Skeletal muscle cell (primary cell): ENCODE measurements at places on chromosomes 12 and 14.

GRCh38 chr14:22531451-22532344, 57.3 kb downstream of the DAD1 start:
- no peak for DNase-seq

- DNase-seq = no peak
Observed at GRCh38 chr12:53466640-53467039, 14.7 kb downstream of the PCBP2 start.

DNA sequence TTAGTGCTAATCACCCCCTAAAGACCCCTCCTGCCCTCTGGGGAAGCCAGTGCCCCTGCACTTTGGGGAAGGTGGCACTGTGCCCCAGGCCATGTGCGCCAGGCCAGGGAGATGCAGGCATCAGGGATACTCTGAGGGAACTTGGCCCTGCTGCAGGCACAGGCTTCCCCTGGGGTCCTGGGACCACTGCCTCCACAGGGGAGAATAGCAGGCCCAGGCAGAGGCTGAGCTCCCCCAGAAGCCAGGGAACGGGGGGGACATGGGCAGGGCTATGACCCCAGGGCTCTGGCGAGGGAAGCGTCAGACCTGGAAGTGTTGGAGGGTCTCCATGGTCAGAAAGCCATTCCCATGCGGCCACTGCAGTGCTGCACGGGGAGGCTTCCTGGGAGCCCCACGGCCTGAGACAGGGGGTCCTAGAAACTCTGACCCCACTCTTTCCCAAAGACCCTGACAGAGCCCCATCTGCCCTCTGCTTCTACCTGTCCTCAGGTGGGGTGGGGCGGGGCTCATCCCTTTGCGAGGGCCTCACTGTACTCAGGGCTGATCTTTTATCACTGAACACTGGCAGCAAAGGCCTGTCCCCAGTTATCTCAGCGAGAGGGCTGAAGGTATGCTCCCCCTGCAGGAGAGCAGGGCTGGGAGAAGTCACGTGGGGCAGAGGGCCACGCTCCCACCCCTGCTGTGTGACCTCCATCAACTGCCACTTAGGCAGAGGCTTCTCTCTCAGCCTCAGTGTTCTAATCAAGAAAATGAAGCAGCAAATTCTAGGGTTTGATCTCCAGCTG, 160.0 kb downstream of the CALM1 start:
- no peak for DNase-seq

DNA sequence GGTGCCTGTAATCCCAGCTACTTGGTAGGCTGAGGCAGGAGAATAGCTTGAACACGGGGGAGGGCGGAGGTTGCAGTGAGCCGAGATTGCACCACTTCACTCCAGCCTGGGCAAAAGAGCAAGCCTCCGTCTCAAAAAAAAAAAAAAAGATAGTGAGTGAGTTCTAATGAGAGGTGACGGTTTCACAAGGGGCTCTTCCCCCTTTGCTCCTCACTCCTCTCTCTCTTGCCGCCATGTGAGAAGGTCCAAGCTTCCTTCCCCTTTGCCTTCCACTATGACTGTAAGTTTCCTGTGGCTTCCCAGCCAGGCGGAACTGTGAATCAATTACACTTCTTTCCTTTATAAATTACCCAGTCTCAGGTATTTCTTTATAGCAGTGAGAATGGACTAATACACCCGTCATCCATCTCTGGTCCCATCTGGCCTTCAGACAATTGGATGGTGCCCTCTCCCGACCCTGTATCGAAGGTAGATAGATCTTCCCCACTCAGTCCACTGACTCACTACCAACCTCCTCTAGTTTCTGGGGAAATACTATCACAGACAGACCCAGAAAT, 27.0 kb upstream of the RCOR1 start:
- no peak for DNase-seq

DNA sequence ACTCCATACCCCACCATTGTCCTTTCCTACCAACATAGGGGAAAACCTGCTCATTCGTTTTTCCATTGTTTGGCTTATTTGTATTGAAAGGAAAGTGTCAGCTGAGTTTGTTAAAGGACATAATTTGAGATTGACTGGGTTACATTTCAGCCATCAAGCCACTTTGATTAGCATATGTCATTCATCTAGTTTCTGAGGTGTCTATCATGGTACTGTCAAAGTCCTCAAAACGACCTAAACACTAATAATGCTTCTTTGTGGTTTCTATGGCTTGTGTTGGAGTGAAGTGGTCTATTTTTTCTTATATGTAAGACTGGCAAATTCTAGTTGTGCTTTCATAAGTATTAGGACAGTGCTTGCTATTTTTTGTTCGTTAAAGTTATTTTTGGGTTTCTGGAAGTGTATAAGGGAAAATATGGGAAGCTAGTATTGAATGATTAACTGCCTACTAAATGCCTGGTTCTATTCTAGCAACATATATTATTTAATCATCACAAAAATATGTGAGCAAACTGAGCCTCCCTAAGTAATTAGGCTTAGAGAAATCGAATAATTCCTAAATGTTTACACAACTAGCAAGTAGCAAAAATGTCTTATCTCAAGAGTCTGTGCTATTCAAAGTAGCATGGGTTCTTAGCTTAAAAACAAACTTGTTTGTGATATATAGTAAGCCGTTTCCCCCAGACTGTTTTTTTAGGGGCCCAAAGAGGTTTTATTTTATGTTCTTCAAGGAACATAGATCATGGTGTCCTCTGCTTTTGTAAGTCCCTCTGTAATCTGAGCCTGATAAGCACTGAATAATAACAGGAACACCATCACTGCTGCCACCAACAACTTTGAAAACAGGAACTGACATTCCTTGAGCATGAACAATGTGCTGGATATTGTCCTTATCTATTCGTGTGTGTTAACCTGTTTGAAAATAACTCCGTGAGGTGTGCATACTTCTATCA, 67.1 kb downstream of the DERA start:
- peak; percentile 69 for DNase-seq

DNA sequence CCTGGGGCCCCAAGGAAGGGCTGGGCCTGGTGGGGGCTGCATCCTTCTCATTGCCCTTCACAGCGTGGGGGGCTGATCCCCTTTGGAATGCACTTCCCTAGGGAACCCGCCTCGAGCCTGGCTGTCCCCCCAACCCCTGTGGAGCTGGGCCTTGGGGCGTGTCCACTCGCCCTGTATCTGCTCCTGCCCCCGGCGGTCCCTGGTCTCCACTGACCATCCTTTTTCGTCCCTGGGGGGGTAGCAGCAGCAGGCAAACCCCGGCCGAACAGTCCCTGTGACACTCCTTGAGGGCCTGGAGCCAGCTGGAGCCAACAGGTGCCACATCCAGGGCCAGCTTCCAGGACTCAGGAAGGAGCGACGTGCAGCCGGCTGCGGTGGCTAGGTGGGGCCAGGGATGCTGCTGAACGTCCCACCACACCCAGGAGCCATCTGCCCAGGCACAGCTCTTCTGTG, 9.4 kb upstream of the GPR132 start:
- no peak for DNase-seq

DNA sequence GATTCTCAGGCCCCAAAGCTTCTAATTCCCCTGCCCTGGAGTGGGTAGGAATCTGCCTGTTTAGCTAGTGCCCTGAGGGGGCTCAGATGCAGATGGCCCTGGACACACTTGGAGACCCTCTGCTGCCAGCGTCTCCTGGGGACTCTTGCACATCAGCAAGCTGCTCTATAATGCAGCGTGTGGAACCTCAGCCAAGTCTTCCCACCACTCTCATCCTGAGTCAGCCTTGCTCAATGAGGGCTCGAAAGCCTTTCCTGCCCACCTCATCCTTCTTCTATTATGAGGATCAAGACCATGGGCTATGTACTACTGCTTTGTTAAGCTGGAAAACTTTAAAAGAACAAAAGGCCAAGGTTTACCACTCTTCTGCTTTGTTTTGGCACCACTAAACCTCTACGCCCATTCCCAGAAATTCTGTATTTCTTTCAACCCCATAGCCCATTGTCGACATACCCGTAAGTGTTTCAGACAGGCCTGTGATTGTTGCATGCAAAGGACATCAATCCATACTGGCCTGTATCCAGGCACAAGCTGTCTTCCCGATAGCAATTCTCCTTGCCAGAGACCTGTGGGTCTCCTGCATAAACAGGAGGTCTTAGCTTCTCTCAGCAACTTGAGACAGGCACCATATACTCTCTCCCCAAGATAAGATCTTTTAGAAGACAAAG, 246.9 kb downstream of the DPF3 start:
- peak; percentile 96 for DNase-seq
